ENCODE measurements at places on chromosomes 3 and 15.

GRCh38 chr15:45088801-45089711 lies 24.9 kb downstream of the DUOX2 start:
- DNase-seq: no peak

DNA sequence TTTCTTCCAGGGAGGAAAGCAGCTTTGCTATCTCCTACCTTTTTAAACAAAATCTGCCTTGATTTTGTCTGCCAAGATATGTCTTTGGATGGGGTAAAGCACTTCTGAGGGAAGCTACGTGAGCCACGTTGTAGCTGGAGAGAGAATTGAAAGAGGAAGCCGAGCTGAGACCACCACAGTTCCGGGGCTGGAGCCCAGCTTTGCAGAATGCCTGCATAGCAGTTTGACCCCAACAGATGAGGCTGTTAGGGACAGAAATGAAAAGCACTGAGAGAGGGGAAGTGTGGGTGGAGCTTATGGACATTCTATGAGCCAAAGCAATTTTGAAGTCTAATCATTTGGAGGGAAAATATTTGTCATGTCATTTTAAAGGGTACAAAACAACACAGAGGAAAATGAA lies 45.4 kb downstream of the LIPC start:
- DNase-seq: no peak

- DNase-seq: no peak
These were observed 2.7 kb downstream of the IQSEC1 start for GRCh38 chr3:13070391-13071070.

- DNase-seq: no peak
These were observed 74.4 kb downstream of the DHX30 start for GRCh38 chr3:47877290-47877689.

GRCh38 chr15:63603516-63603915 lies 6.3 kb downstream of the FBXL22 start:
- no peak for DNase-seq

DNA sequence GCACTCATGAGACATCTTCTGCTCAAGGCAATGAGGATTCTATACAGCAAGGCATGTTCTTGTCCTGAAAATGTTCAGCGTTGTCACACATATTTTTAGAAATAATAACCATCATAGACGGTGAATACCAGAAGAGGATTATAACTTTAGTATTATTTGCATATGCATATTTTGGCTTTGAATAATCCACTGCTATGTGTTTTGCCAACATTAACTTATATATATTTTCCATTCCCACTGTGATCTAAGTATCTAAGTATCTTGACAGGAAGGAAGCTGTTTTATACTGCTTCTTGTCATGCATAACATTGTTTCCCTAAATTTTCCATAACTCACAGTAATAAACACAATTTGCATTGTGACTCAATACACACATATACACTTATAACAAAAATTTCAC lies 509.5 kb downstream of the TBL1XR1 start:
- no peak for DNase-seq

- DNase-seq: no peak
These were observed 155.8 kb downstream of the TBC1D2B start for GRCh38 chr15:77921664-77922063.

- no peak for DNase-seq
These were observed 226.1 kb upstream of the BHLHE40 start for GRCh38 chr3:4753073-4753691.

DNA sequence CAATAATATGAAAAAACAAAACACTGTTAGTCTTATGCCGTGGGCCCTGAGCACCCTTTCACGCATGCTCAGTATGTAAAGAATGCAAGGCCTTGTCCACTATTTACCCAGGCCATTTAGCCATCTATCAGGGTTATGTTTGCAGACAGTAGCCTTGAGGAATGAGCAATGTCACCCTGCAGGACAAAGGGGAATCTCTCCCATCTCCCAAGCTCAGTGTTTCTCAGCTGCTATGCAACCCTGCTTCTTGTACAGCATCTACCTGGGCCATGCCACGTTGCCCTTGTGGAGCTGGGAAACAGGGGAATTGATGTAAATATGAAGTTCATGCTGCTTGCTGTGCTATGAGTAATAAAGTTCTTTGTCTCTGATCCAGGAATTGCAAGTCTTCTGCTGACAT lies 51.5 kb upstream of the SLCO2A1 start:
- DNase-seq: no peak

All from T47D (cell line).